ENCODE measurements at places on chromosomes 16 and 17.

GRCh38 chr17:62775876-62776275, 32.2 kb downstream of the MARCHF10 start:
- no peak for DNase-seq

- DNase-seq = no peak
Measured at GRCh38 chr17:44952946-44953475, 5.4 kb upstream of the KIF18B start.

GRCh38 chr16:3859889-3860288, 20.6 kb downstream of the CREBBP start:
- no peak for DNase-seq

DNA sequence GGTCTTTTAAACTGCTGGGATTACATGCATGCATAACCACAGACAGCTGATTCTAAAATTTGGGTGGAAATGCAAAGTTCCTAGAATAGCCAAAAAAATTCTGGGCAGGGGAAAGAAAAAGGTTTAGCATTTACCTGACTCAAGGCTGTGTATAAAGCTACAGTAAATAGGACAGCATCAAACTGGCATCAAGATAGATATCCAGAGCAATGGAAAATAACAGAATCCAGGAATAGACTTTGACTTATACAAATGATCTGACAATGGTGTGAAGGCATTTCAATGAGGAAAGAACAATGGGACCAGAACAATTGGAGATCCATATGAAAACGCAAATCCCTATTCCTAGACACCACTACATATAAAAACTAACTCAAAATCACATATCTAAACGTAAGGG, 12.9 kb downstream of the ANKFY1 start:
- DNase-seq = no peak

DNA sequence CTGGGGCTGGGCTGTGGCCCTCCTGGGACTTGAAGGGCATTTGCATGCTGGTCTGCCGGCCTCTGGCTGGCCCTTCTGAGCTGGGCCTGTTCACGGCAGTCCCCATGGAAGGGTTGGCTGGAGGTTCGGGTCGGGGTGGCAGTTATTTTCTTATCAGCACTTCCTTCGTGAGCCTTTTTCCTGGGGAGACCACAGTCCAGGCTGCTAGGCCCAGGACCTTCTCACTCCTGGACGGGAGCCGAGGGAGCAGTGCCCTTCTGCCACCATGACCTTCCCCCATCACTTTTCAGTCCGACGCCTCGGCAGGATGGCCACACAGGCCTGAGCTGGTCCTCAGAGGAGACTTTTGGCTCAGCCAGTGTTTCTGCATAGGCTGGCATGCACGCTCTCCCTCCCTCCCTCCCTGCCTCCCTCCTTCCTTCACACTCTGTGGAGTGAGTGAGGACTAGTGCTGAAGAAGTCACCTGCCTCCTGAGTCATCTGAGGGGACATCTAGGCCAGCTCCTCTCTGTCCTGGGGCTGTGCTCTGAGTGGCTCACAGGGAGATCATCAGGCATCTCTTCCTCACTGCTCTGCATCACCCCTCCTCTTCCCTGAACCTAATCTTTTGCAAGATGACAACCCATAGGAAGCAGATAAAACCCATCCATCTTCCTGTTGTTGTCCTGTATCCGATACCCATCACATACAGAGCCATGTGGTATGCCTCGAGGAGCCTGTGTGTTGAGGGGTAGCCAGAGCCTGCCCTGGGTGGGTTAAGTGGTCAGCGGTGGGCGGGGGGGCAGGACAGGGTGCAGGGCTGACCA, 109.7 kb downstream of the RAP1GAP2 start:
- no peak for DNase-seq

- no peak for DNase-seq
Measured at GRCh38 chr17:50631195-50631907, 3.3 kb upstream of the ABCC3 start.

DNA sequence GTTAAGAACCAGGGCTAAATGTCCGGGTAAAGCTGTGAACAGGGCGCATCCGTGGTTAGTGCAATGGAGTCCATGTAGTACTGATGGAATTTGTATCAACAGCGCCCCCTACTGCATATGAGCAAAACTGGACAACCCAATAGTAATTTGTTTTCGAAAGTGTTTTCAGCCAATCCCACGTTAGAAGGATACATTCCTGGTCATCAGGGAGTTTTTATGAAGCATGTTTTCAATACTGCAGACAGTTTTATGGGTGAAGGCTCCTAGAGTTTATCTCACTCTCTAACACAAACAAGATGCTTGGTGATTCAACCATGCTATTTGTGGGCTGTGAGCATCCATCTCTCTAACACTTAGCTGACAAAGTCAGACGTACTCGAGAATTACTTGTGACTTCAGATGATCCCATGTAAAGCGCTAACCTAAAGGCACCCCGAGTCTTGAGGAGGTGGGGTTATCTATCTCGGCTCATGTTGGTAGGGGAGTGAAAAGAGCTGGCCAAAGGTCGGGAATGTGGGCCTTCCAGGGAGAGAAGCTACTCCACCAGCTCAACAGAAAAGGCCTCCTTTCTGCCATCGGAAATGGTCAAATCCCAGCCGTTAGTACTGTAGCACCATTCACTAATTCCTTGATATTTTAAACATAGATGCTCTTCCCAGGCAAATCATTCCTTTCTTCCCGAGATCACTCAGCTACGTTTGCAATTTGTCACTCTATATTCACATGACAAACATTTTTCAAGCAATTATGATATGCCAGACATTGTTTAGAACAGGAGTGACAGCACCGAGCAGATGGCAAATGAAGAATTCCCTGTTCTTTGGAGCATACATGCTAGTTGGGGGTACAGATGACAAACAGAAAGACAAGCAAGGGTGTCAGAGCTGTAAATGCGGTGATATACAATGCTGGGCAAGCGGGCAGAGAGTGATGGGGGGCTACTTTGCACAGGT, 46.9 kb upstream of the HNF1B start:
- DNase-seq = no peak

GRCh38 chr16:11629071-11630030, 38.9 kb upstream of the SNN start:
- DNase-seq = peak; percentile 26

DNA sequence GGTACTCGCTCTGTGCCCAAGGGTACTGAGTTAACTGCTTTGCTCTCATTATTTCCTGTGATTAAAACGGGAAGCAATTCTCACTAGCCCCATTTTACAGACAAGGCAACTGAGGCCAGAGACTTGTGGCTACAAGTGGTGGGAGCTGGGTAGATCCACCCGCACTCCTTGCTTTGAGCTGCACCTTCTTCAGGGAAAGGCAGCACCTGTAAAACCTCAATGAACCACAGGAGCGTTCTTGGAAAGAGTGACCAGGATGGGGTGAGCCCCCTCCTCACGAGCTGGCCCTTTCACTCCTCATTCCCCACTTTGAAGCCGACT, 80.0 kb downstream of the TIMM22 start:
- no peak for DNase-seq

DNA sequence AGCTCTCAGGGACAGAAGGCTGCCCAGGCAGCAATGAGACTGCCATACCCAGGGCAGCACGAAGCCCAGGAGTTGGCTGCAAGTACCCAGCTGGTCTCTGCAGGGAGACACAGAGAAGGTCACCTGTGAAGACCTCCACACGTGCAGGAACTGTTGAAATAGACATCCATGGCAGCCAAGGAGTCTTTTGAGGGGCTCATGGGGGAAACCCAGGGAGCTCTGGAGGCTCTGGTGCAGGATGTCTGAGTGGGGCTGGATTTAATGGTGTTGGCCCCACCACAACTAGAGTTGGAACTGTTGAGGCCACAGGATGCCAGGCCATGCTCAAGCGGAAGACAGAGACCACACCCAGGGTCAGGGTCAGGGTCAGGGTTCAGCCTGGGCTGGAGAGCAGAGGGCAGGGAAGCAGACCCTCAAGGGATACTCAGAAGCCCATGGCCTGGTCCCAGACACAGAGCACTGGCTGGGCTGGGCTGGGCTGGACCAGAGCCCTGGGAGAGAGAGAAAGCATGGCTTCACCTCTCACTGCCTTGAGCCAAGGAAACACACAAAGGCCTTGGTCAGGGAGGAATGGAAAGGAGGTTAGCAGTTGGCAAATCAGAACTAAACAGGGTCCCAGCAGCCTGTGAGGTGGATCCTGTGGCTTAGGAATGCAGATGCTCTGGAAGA, 21.4 kb downstream of the PITPNM3 start:
- DNase-seq = no peak

DNA sequence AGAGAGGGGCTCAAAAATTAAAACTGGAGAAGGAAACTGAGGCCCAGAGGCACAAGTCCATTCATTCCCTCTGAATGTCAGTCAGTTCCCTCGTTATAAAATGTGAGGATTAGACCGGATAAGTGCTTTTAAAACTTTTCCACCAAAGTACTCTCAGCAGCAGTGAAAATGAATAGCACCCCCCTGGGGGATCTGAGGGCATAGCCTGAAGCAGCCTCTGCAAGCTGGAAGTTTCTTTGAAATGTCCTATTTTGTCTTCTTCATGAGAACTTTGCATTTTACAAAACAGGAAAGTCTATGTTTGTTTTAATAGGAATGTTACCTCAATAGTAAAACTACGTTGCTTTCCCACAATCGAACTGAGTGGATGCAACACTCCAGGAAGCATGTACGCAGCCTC, 273.0 kb downstream of the CEP112 start:
- no peak for DNase-seq

DNA sequence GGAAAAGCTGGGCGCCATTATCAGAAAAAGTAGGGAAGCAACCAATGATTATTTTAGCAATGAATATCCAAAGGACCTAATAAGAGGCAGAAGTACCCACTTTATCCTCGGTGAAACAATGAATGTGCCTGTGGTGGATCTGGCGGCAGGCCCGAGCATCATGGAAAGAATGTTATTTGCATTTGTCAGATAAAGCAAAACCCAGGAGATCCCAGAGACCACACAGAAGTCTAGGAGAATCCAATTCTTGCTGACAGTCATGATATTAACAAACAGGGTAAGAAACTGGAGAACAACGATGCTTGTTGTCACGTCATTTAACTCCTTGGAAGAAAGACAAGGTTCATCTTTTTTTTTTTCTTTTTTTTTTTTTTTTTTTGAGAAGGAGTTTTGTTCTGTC, 12.0 kb upstream of the TNRC6A start:
- DNase-seq = no peak

DNA sequence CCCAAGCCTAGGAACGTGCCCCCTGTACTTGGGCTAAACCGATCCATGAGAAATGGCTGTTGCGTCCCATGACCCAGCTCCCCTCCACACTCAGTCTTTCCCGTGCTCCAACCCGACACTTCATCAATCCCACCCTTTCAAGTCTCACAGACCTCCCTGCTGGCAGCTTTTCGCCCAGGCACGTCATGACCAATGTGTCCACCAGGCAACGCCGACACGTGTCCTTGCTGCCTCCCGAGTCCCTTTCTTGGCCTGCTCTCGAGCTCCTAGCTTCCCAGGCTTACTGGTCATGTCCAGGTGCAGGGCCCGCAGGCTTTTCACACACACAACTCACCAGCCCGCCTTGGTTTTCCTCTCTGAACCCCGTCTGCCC, 12.2 kb downstream of the MNT start:
- no peak for DNase-seq

DNA sequence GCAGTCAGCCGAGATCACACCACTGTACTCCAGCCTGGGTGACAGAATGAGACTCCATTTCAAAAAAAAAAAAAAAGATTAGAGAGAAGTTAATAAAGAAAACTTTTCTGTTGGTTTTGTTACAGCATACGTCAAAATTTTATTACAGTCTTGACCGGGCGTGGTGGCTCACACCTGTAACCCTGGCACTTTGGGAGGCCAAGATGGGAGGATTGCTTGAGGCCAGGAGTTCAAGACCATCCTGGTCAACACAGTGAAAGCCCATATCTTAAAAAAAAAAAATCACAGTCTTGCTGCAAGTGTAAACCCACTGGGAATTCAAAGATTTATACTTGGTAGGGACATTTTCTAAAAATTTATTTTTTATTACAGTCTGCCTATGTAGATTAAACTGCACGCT, 6.2 kb upstream of the POLR3E start:
- DNase-seq = no peak

DNA sequence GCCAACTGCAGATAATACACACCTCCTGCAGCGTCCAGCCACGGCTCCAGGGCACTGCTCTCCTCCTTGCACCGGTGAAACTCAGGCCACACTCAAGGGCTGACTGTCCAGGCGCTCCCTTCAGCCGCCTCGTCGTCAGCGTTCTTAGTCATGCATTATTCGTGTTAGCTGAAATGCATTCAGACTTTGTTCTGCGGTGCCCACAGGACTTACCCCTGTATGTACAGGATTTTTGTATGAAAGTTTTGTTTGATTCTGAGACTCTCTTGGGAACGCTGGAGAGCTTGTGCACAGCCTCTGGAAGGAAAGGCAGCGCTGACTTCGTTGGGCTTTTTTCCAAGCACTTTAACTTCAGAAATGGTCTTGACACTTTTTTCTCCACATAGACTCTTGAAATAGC, 22.1 kb downstream of the CIBAR2 start:
- no peak for DNase-seq

DNA sequence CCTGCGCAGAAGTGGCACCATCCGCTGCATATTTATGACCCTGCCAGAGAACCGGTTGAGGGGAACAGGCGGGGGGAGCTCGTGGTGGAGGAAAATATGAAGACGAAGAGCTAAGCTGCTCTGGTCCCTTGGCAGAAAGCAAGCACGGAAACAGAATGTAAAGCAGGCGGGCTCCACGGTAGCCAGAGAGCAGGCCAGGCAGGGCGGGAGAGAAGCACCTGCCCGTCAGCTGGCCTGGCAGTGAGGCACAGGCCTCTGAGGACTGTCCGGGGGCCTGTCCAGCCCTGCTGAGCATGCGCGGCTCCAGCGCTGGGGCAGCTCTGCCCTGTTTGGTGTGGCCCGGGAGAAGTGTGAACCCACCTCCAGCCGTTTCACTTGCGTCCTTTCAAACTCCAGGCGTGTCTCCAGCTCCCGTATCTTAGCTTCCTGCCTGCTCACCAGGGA, 46.7 kb downstream of the PIPOX start:
- no peak for DNase-seq

DNA sequence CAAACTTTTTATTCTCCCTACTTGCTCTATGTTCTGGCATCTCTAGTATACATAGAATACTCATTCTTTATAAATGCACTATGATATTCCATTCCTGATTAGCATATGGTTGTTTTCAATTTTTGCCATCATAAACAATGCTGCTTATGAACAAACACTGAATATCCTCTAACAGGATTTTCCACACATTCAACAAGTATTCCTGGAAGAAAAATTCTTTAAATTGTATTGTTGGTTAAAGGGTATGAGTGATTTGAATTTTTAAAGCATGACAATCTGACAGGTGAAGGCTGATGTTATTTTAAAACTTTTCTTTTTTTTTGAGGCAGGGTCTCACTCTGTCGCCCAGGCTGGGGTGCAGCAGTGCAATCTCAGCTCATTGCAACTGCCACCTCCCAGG, 11.5 kb downstream of the APPBP2 start:
- no peak for DNase-seq

GRCh38 chr16:959232-960040, 11.3 kb downstream of the LMF1 start:
- no peak for DNase-seq
